ENCODE measurements at places on chromosomes 1 and 21.

GRCh38 chr1:229349463-229350385, 6.9 kb upstream of the CCSAP start:
- DNase-seq, result no peak

DNA sequence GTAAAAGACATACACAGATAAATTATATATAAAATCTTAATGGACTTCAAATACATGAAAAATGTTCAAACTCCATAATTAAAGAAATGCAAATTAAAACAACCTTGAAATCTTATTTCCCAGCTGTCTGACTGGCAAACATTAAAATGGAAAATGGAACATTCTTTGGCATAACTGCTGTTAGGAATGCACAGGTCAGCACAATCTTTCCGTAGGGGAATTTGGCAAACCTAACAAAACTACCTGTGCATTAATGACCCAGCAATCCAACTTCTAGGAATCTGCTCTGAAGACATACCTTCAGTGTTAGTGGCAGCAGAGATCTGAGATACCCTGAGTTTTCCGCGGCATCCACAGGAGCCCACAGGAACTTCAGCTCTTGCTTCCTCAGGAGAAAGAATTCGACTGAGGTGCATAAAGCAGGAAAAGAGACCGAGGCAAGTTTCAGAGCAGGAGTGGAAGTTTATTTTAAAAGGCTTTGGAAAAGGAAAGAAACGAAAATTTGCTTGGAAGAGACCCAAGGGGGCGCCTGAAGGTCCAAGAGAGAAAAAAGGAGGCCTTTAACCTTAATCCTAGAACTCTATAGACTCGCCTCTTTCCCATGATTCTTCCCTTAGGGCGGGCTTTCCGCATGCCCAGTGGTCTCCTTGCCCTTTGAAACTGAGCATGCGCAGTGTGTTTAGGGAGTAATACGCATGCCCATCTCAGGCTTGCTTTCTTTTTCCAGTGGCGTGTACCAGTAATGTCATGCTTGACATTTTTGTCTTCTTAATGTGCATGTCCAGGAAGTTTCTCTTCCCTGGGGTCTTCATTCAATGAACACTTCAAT, 24.8 kb downstream of the LYPD8 start:
- no peak for DNase-seq

GRCh38 chr21:46061950-46062349, 36.0 kb upstream of the COL6A2 start:
- no peak for DNase-seq

DNA sequence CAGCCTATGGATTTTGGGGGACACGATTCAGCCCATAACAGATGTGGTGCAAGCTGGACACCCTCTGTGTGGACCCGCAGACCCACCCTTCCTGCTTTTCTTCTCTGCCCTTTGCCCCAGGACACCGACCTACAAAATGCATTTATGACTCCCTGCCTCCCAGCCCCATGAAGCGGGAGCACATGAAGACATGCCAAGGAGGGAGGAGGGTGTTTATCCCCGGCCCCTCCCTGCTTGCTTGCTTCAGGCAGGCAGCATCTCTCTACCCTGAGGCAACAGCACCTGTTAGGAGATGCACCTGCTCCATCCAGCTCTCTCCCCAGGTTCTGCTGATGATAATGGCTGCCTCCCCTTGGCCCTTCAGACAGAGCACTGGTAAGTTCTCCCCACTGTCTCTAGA, 187.5 kb downstream of the PSMG1 start:
- no peak for DNase-seq

DNA sequence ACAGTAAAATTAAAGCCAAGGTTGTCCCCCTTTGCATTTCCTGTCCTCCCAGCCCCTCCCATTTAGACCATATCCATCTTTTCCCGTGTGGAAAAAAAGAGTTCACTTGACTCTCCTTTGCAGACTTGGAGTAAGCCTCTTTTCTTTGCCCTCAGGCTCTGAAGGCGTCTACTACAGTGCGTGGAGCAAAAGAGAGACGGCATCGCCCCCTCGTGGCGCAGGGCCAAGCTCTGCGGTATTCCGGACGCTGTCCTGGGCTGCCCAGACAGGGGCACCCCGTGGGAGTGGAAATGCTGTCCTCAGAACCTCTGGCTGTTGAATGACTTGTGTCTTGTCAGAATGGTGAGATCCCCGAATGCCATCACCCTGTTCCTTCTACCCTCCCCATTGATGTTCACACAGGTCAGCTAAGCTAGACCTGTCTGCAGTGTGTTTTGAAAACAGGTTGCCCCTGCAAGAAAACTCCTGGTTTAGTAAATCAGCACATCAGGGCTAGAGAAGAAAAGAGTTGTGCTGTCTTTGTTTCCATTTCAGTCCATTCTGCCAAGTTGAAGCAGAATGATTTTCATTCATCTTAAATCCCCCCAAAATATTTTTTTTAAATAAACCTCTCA, 12.3 kb upstream of the GJA8 start:
- DNase-seq, result peak; percentile 93

DNA sequence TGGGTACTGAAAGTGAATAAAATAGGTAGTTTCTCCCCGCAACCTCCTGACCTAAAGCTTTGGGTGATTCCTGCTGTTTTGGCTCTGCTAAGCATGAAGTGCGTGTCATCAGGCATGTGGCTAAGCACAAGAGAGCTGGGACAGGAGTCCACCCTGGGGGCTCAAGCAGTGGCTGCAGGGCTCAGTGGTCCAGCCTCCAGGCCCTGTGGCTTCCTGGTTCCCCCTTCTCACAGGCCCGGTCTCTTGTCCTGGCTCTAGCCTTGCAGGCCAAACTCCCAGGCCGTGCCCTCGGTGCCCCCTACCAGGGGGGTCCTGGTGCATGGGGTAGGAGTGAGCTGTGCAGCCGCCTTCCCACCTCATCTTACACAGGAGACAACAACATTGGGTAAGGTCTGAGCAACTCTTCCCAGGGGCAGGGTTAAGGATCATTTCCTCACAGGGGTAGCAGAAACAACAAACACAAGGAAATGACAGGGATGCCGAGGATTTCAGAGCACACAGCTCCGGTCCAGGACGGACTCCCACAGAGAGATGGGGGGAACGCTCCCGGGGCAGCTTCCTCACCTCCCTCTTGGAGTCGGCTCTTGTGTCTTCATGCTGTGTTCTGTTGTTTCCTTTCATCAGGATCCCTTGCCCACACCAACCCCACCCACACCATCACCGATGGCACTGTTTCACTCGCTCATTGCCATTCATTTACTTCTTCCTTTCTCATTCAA, 19.8 kb upstream of the SLC2A1 start:
- DNase-seq, result no peak

DNA sequence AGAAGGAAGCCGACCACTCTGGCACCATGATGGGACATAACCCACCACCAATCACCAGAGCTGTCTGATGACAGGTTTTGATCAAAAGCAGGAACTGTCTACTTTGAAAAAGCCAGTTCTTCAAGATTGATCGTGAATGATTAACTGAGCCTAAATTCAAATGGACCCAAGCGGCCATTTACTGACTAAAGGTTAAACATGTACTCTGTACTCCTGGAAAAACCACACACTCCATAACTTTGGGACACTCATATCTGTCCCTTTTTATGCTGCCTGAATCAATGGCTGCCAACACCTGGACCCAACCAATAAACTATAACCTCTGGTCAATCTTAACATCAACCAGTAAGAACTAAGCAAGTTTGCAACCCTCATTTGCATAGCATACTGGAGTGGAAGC, 206.6 kb downstream of the URB2 start:
- DNase-seq, result peak; percentile 20

DNA sequence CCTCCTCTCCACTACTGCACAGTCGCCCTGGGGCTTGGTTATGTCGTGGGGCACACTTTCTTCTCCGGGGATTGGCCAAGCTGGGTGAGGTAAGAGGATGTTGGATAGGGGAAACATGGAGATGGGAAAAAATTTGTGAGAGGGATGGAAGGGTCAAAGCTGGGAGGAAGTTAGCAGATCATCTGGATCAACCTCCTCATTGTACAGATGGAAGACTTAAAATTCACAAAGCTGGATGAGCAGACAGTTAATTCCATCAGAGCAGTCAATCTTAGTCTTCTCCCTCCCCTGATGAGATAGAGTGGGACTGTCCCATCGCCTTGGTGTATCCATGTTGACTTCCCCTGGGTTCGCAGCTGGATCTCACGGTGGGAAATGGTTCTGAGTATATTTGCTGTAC, 69.6 kb upstream of the CNTN2 start:
- no peak for DNase-seq

DNA sequence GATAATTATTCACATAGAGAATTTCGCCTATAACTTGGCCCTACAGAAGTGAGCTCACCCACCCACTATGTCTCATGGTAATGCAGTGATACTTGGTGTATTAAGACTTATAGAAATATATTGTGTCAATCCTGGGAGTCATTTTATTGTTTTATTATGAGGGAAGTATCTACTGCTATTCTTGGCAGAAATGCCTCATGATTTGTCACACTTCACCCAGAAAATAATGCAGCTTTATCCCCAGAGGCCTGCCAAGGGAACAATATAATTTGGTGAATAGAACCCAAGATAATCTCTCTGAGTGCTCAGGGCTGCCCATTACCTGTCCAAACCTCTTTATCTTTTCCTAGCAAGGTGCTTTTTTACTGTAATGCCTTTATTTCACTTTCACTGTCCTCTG, 98.0 kb downstream of the ZP4 start:
- no peak for DNase-seq

DNA sequence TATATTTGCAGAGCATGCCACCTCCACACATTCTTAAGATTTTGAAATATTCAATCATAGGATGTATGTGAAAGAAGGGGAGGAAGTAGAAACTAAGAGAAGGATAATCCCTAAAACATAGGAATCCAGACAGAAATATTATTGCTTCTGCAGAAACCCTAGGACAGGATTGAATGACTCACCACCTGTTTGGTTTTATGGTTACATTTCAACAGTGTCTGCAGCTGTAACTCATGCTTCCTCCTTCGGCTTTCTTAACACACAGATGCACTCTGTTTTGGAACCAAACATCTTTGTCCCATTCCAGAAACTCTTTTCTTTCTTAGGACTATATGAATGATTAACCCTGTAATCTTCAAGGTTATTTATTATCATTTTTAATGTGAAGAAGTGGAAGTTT, 20.7 kb downstream of the RGS7 start:
- peak; percentile 10 for DNase-seq

- DNase-seq, result no peak
Observed at GRCh38 chr1:27672750-27673112, 739 bp upstream of the IFI6 start.

DNA sequence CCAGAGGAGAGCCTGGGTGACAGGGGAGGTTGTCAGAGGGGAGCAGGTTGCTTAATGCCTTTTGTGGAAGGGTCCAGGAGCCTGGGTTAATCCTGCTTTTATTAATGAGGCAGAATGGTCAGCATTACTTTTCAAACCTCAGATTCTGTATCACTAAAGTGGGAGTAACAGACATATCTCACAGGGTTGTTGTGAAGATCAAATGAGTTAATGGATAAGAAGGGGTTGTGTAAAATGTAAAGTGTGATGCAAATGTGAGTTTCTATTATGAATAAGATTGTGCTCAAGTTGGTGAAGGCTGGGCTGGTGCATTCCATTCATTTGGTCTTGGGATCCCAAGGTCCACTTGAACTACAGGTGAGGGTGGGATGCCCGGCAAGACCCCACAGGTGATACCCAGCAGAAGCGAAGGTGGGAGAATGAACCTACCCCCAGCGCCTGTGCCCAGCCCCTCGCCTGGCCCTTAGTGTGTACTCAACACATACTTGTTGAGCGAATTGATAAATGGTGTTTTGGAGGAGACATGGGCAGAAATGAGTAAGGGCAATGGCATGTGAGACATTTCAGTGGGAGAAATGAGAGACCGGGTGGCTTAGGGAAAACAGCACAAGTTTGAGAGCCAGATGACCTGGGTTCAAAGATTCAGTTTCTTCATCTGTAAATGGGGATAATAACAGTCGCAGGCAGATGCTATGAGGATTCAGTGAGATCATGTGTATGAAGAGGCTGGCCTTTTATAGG, 6.2 kb downstream of the SLC26A9 start:
- no peak for DNase-seq

DNA sequence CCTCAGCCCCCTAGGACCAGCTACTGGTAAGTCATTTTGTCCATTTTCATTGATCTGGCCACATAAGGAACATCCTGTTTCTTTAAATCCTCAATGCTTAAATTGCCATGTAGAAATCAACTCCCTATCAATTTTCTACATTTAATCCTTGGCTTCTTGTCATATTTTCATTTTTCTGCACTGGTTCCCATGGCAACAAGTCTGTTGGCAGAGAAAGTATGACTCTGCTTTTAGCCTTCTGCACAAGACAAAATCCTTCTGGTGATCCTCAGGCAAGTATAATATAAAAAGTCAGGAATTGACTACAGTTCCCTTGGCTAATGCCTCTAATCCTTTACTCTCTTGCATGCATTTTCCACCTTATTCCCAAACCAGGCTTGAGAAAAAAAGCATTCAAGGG, 65.0 kb downstream of the LRRC40 start:
- peak; percentile 42 for DNase-seq

- no peak for DNase-seq
Observed at GRCh38 chr21:14900058-14900457, 164.7 kb downstream of the NRIP1 start.

DNA sequence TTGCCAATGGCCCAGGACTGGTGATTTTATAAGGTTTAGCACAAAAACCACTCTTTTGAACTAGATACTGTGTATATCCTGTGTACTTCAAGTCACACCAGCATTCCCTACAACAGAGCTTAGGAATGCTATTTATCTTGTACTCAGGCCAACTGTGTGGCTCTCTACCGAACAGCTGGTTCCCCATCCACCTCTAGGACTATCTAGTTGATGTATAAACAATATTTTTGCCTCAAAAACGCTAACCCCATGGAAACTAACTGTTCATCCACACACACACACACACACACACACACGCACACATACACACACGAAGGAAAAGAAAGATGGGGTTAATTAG, 28.7 kb upstream of the SLC45A3 start:
- DNase-seq, result no peak

DNA sequence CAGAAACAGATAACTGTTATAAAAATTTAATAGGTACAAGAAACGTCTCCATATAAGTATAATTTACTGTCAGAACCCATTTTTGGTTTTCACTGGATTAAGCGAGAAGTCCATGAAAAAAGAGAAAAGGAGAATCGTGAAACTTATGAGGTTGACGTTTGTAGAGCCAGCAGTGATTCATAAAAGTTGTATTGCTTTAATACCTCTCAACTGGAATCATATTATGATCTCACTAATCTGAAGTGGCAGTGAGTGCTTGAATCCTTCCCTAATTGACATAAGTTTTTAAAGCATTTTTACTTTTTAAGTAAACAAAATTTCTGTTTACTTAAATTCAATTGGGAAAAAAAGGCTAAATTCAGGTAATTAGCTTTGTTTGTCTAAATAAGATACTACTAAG, 315.3 kb downstream of the TPR start:
- no peak for DNase-seq
